ENCODE measurements at places on chromosomes 2 and 18. TPM values are rescaled to one million over a fixed set of nuclear protein-coding genes. Genes with fewer than 3 reads are reported as not detected.

DNA sequence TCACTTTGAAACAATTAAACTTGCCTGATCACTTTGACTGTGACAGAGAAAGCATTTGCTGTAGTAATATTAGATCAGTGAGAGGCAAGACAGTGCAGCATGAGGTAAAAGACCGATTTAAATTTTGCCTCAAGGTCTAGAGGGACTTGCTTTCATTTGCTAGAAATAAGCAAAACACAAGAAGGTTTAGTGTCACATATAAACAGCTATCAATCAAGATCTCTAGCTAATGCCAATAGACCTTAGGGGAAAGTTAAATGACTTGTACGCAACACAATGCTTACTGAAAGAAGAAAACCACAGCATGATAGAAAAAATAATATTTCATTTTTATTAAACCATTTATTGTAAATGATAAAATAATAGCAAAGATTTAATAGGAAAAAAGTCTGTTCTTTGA lies 113.5 kb downstream of the DSC3 start:
- ATAC-seq, result no peak

DNA sequence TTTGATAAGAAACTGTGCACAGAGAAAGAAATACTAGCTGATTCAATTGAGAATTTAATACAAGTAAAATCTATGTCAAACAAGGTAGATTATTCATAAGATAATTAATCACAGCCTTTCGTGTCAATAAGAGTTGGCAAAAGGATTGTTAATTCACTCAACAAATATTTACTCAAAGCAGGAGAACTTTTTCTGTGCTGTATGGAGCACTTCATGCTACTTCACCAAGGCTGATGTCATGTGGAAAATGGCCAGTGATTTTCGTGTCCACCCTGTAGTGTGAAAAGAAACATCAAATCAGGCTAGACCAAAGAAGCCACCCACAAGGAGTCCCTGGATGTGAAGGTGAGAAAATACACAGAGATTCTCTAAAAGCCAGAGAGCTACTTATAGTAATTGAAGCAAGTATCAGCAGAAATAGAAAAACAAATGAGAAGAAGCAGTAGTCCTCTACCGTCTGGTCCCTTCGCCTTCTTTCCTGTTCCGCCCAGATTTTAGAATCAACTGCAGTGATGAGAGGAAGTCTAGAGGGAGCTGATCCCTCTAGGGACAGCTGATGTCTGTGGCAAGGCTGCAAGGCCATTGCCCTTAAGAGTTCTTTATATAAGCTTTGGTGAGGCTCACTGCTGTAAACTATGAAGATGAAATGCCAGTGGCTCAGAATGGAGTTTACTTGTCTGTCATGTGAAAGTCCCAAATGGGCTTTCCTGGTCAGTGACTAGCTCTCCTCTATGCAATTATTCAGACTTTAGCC lies 201.3 kb upstream of the APCDD1 start:
- no peak for ATAC-seq

ALLC gene
- not detected for total RNA-seq

- no peak for ATAC-seq
These were observed 156.7 kb downstream of the EVA1A start for GRCh38 chr2:75403991-75404428.

LRP1B gene
- total RNA-seq, result 20.7 TPM

PKDCC gene
- 193 TPM for total RNA-seq

GRCh38 chr2:23565814-23566213 lies 180.8 kb downstream of the KLHL29 start:
- peak; percentile 24 for ATAC-seq

RAB17 gene
- total RNA-seq, result 6.7 TPM

GRCh38 chr2:172103471-172104272 lies 972 bp upstream of the DLX2 start:
- no peak for ATAC-seq

GRCh38 chr2:167599219-167599618 lies 648.2 kb downstream of the STK39 start:
- no peak for ATAC-seq

DNA sequence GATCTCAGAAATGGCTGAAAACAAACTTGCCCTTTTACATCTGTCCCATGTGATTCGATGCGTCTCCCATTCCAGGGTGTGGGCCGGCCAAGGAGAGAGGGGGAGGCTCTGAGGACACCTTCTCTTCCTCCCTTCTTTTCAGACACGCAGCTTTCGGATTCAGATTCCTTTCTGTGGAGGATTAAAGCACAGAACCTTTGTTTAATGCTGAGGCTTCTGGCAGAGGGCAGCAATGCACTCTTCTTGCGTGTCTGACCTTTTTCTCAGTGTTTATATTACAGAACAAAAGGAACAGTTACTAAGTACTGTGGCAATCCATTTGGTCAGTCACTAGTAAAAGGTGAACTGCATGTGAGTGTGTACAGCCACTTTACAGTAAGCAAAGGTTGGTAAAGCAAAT lies 268.9 kb upstream of the CCDC68 start:
- peak; percentile 57 for ATAC-seq

DNA sequence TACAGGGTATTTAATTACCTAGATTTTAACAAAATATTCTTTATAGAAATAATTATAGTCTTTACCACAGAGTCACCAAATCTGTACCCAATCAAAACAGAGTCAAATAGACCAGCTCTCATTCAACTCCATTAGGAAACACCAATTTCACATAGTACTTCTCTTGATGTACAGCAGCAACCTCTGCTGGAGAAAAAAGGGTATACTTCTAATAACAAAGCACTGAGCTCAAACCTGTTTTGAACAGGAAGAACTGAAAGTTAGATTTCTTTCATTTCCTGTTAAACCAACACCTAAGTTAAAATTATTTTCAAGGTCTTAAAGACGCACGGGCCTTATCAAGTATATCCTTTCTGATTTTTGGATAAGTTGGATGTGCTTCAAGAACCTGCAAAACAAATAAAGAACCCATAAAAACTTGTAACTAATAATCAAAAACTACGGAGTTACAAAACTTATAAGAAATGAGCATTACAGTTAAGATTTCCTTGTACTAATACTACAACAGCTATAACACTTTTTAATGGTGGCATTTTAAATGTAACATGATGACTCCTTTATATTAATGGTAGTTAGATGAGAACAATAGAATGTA lies 79.0 kb downstream of the TTC21B start:
- ATAC-seq, result no peak

DNA sequence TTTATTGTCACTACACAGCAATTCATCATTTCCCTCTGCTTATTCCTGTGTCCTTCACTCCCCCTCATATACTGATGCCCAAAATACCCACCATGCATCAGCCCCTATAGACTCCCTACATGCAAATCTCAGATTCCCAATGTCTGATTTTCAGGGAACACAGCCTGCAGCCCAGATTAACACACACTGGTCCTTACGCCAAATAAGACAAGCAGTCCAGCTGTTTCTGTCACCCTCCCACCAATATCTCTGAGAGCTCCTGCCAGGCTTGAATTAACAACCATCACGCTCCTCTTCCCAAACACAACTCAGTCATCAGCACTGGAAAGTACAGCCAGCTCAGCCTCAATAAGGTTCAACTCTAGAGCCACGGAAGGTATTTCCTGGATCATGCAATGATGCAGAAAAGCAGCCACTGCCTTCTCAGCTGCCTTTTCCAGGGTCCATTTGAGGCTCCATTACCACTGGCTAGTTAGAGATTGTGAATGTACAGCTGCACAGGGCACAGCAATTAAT lies 39.0 kb upstream of the SLC35F5 start:
- no peak for ATAC-seq

DNA sequence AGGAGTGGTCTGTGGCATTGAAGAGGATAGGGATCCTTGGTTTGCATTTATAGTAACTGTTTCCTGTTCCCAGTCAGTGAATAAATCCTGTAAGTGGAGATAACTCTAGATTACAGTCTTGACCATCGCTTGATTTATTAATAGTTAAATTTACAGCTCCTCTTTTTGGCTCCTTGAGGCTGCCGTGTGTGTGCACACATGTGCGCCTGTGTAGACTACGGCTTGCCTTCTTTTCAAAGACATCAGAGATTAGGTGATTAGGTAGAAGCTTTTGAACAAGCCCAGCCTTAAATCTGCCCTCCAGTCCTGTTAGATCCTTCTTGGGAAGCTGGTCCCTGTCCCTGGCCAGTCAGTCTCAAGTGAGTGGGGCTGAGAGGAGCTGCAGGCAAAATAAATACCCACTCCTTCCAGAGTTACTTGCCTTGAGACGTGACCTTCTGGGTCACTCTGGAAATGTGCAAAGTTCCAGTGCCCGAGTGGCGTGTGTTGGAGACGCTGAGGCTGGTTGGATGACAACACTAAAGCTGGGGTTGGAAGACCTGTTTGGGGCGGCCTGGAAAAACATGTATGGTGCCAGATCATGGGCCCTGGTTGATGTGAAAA lies 32.0 kb downstream of the TCF7L1 start:
- ATAC-seq, result no peak

DAW1 gene
- total RNA-seq, result not detected

DNA sequence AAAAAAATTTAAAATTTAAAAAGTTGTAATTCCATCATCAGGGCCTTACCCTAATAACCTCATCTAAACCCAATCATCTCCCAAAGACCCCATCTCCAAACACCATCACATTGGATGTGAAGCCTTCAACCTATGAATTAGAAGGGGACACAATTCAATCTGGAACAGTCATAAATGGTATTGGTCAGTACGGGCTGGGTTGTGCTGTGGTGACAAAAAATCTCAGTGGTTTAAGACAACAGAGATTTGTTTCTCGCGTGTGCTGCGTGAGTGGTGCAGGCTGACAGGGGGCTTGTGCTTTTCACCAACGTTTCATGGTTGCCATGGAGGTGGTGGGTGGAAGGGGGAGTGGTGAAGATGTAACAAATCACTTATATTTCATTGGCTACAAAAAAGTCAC lies 174.5 kb downstream of the INHBB start:
- ATAC-seq, result no peak

- no peak for ATAC-seq
These were observed 26.4 kb upstream of the GALR1 start for GRCh38 chr18:77223221-77223639.

TLX2 gene
- total RNA-seq, result 0.27 TPM

DNA sequence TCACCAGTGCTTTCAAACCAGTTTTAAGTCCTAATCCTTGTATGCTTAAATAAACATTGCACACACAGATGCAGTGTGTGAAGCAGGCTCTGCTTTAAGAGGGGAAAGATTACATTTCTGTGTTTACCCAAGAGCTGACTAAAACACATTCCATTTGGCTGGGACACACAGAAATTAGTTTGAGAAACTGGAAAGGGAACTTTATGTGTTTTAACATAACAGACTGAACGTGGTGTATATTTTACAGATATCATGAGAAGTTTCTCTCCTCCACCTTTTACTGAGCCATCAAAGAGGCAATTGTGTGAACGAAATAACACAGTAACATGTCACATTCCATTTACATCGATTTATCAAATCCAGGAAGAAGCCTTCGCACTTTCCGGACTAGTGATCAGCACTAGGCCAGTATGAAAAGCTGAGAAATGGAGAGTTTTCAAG lies 121.8 kb downstream of the MAIP1 start:
- ATAC-seq, result no peak

CSRNP3 gene
- total RNA-seq, result 5.4 TPM

GRCh38 chr18:59393381-59393780 lies 34.3 kb upstream of the LMAN1 start:
- ATAC-seq, result no peak

- ATAC-seq, result peak; percentile 48
These were observed 283.3 kb upstream of the VWC2L start for GRCh38 chr2:214127571-214127970.

CCDC195 gene
- not detected for total RNA-seq

GRCh38 chr2:20687260-20687832 lies 20.4 kb downstream of the GDF7 start:
- ATAC-seq, result no peak

DNA sequence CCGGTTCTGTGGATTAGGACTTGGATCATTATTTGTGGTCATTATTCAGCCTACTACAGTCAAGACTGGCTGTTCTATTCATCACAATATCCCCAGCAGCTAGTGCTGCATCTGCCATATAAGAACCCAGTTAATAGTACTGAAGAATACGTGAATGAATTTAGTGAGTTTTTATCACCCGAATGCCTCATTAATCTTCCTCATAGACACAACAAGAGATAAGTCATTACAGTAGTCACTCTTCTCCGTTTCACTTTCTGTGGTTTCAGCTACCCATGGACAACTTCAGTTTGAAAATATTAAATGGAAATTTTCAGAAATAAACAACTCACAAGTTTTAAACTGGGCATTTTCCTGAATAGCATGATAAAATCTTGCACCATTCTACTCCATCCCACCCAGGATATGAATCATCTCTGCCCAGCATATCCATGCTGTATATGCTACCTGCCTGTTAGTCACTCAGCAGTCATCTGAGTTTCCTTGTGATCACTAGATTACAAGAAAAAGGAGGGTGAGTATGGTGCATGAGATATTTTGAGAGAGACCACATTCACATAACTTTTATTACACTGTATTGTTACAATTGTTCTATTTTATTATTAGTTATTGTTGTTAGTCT lies 363.7 kb upstream of the CHAC2 start:
- ATAC-seq, result no peak

- no peak for ATAC-seq
These were observed 4.8 kb upstream of the RNF138 start for GRCh38 chr18:32086881-32087280.

GRCh38 chr2:69652206-69652605 lies 8.7 kb upstream of the AAK1 start:
- ATAC-seq, result no peak

GRCh38 chr2:181231151-181231550 lies 226.0 kb upstream of the ITGA4 start:
- no peak for ATAC-seq

DYNAP gene
- total RNA-seq, result not detected

DNA sequence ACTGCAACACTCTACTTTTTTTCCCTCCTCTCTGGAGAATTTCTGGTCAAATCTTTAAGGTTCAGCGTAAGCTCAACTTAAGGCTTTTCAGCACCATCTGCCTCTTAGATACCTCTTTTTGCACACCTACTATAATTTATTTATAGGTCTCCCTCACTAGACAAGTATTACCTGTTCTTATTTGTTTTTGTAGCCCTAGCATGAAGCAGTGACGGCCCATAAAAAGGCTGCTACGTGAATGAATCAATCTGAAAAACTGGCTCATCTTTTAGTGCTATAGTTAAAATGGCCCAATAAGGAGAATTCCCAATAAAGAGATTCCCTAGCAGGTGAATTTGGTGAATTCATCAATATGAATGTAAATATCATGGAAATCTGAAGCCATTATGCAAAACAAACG lies 6.5 kb downstream of the RNF149 start:
- ATAC-seq, result no peak

Data from gastroesophageal sphincter (tissue), 4 donors.